ENCODE measurements at places on chromosomes 5 and 9. TPM values are rescaled to one million over a fixed set of nuclear protein-coding genes. Genes with fewer than 3 reads are reported as not detected.

DNA sequence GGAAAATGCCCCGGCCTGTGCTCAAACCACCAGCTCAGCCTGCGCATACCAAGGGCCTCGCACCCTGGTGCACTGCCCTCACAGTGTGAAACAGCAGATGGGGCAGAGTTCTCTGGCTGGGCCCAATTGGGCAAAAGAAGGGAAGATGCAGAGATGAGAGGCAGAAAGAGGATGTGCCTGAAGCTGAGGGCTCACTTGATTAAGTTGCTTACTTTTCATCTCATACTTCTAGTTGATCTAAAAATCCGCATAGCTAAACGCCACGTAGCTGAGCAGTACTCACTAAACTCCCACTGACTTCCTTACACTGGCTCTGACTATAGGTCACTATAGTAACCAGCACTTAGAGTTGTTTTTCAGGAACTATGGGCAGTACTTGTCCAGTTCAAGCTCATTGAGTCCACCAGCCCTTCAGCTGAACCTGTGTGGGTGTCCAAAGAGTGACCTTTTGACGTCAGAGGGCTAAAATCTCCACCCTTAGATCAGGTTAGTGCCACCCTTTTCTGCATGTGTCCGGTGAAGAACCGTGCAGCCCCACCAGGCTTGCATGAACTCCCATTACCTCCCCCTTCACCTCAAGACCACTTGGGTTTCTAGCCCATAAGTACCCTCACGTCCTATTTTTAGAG lies 215.2 kb downstream of the AUH start:
- no peaks in the 10 kb centered on the region for H3K36me3 ChIP-seq
- DNase-seq = no peak
- no peak overlapping the region for H3K4me3 ChIP-seq
- no peaks in the 10 kb centered on the region for H3K4me1 ChIP-seq
- no peaks in the 10 kb centered on the region for H3K27me3 ChIP-seq
- no peak overlapping the region for H3K27ac ChIP-seq

DNA sequence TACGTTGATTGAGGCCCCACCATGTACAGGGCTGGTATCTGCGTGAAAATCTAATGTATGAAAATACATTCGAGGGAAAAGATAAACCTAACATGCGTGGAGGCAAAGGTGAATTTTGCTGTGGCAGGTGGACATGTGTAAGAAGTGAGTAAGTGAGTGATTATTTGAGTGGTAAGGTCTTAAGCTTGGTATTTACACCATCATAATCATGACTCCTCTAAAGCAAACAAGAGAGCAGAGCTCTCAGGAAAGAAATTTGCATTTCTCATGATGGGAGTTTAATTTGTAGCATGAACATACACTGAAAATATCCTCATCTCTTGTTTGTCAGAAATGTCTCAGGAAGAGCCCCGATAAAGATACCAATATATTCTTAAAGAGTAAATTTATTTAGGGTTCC lies 260.6 kb downstream of the PSAT1 start:
- no peak for DNase-seq
- H3K36me3 ChIP-seq = no peaks in the 10 kb centered on the region
- H3K4me3 ChIP-seq = no peak overlapping the region
- H3K27me3 ChIP-seq = no peaks in the 10 kb centered on the region
- H3K27ac ChIP-seq = no peak overlapping the region
- H3K4me1 ChIP-seq = no peaks in the 10 kb centered on the region

GRCh38 chr9:74935008-74935407 lies 17.7 kb downstream of the C9orf40 start:
- H3K4me1 ChIP-seq = no peaks in the 10 kb centered on the region
- no peak overlapping the region for H3K27ac ChIP-seq
- no peak overlapping the region for H3K4me3 ChIP-seq
- no peak for DNase-seq
- H3K36me3 ChIP-seq = no peaks in the 10 kb centered on the region

GRCh38 chr5:7816535-7816901 lies 34.4 kb downstream of the CFAP90 start:
- H3K27me3 ChIP-seq = no peaks in the 10 kb centered on the region
- no peaks in the 10 kb centered on the region for H3K4me1 ChIP-seq
- H3K27ac ChIP-seq = no peak overlapping the region
- no peaks in the 10 kb centered on the region for H3K36me3 ChIP-seq
- no peak overlapping the region for H3K4me3 ChIP-seq

- DNase-seq = no peak
- no peak overlapping the region for H3K27ac ChIP-seq
Observed at GRCh38 chr9:133543772-133544467, 9.4 kb downstream of the ADAMTSL2 start.

Gene OTP
- not detected for total RNA-seq
